Progenitor cell of endocrine pancreas (in vitro differentiated cells): ENCODE measurements at places on chromosomes 7 and 10.

DNA sequence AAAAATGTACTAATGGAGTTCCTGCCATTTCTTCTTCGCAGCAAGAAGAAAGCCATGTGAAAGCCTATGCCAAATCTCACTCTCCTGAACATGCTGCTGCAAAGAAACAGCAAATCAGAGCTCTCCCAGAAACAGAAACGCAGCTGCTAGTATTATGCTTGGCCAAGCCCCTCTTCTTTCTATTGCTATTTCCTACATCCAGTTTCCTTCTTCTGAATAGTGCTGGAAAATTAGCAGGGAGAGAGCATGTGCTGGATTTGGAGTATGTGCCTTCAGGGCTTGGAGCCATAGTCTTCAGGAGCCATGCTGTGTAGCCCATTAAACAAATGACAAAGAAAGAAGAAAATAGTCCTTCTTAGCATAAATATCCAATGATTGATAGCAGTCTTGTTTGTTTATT is 852.0 kb upstream of the PHF14 start:
- no peaks in the 10 kb centered on the region for H3K27me3 ChIP-seq
- H3K4me1 ChIP-seq: peaks cover 7% of the 10 kb centered on the region
- H3K36me3 ChIP-seq: no peaks in the 10 kb centered on the region
- no peak overlapping the region for H3K4me3 ChIP-seq

- no peak overlapping the region for H3K4me3 ChIP-seq
- no peak overlapping the region for H3K27ac ChIP-seq
- DNase-seq: no peak
These were observed 157.4 kb downstream of the SKIDA1 start for GRCh38 chr10:21368022-21368582.

- H3K27me3 ChIP-seq: peaks cover 8% of the 10 kb centered on the region
- H3K36me3 ChIP-seq: no peaks in the 10 kb centered on the region
- no peak for DNase-seq
- H3K4me3 ChIP-seq: no peak overlapping the region
These were observed 14.5 kb downstream of the GPR146 start for GRCh38 chr7:1058821-1059199.

- H3K27me3 ChIP-seq: peaks cover 12% of the 10 kb centered on the region
- no peak overlapping the region for H3K27ac ChIP-seq
- no peaks in the 10 kb centered on the region for H3K36me3 ChIP-seq
- DNase-seq: no peak
- no peaks in the 10 kb centered on the region for H3K4me1 ChIP-seq
These were observed 29.1 kb downstream of the POLL start for GRCh38 chr10:101558671-101559595.

- H3K36me3 ChIP-seq: no peaks in the 10 kb centered on the region
- peaks cover 68% of the 10 kb centered on the region for H3K27me3 ChIP-seq
- H3K27ac ChIP-seq: no peak overlapping the region
- no peak overlapping the region for H3K4me3 ChIP-seq
- DNase-seq: peak; percentile 8
These were observed 32.4 kb downstream of the CAMK2B start for GRCh38 chr7:44292876-44293560.

DNA sequence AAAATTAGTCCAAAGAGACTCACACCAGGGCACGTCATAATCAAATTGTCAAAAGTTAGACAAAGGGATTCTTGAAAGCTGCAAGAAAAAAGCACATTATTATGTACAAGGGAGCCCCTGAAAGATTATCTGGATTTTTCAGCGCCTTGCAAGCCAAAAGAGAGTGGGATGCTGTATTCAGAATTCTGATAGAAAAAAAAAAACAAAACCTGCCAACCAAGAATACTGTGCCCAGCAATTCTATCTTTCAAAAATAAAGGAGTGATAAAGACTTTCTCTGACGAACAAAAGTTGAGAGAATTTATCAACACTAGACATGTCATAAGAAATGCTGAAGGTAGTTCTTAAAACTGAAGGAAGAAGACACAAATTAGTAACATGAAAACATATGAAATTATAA is 240.2 kb downstream of the SNX13 start:
- H3K4me1 ChIP-seq: peaks cover 1% of the 10 kb centered on the region
- no peaks in the 10 kb centered on the region for H3K27me3 ChIP-seq
- peaks cover 4% of the 10 kb centered on the region for H3K36me3 ChIP-seq

DNA sequence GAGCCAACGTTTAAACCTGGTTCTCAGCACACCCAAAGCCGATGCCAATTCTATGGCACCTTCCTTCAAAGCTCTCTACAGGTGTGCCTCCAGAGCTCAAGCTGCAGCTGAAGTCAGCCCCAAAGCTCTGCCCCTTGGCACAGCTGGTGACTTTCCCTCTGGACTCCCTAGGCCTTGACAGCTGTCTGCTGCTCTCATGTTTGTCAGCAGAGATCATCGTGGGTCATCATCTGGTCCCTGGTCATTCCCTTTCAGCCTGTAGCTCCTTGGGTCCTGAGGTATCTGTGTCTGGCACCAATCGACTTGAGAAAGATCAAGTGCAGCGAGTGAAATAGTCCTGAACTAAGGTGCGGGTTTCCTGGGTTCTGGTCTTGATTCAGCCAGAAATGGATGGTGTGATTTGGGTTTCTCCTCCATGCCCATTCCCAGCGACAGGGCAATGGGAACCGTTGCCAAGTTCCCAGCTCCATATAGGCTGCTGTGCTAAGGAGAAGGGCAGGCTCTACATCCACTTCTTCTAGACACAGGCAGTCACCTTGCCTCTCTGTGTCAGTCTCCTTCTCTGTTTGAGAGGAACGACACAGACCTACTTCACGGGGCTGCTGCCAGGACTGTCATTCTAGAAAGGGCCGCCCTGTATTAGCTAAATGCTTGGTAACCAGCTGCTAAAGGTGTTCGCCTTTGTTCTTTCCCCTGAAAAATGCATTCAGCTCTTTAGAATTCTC is 3.6 kb downstream of the PKD1L1 start:
- H3K36me3 ChIP-seq: no peaks in the 10 kb centered on the region
- no peaks in the 10 kb centered on the region for H3K27me3 ChIP-seq
- H3K4me3 ChIP-seq: no peak overlapping the region
- no peak for DNase-seq

GRCh38 chr10:31099664-31100063 is 68.0 kb upstream of the ZNF438 start:
- H3K4me1 ChIP-seq: peaks cover 9% of the 10 kb centered on the region
- no peak for DNase-seq
- no peaks in the 10 kb centered on the region for H3K36me3 ChIP-seq
- no peak overlapping the region for H3K27ac ChIP-seq
- H3K27me3 ChIP-seq: peaks cover 18% of the 10 kb centered on the region
- no peak overlapping the region for H3K4me3 ChIP-seq

GRCh38 chr7:30029696-30030095 is 1.5 kb downstream of the PLEKHA8 start:
- H3K4me3 ChIP-seq: no peak overlapping the region
- no peak overlapping the region for H3K27ac ChIP-seq
- peaks cover 22% of the 10 kb centered on the region for H3K4me1 ChIP-seq
- no peak for DNase-seq
- H3K36me3 ChIP-seq: peaks cover 5% of the 10 kb centered on the region

GRCh38 chr7:31028006-31028405 is 24.1 kb upstream of the ADCYAP1R1 start:
- no peak for DNase-seq
- H3K36me3 ChIP-seq: no peaks in the 10 kb centered on the region
- H3K27ac ChIP-seq: no peak overlapping the region
- H3K4me3 ChIP-seq: no peak overlapping the region
